ENCODE measurements at places on chromosomes 13 and 19.

DNA sequence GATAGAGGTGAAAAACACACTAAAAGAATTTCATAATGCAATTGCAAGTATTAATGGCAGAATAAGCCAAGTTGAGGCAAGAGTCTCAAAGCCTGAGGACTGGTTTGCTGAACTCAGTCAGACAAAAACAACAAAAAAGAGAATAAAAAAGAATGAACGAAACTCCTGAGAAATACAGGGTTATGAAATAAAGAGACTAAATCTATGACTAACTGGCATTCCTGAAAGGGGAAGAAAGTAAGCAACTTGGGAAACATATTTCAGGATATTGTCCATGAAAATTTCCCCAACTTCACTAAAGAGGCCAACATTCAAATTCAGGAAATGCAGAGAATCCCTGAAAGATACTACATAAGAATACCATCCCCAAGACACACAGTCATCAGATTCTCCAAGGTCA, 47.8 kb downstream of the UBL3 start:
- DNase-seq = no peak

DNA sequence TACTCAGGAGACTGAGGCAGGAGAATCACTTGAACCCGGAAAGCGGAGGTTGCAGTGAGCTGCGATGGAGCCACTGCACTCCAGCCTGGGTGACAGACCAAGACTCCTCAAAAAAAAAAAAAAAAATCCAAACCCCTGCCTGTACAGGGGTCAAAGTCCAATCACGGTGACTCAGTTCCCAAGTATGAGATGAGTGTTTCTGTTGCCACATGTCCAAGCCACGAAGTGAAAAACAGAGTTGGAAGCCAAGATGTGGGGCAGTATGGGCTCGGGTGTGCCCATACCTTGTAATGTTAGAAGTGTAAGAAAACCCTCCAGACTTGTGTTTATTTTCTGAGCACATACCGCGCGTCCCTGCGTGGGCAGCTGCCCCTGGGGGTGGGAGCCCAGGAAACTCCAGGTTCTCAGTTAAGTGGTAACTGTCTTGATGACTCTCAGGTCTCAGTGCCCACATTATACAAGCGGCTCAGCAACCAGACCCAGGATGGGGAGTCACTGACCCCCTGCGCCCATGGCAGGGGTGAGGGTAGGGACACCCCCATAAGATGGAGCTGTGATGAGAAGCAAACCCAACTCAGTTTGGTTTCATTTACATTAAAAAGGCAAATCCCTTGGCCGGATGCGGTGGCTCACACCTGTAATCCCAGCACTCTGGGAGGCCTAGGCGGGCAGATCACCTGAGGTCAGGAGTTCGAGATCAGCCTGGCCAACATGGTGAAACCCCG, 1.2 kb upstream of the GPX4 start:
- DNase-seq = no peak

DNA sequence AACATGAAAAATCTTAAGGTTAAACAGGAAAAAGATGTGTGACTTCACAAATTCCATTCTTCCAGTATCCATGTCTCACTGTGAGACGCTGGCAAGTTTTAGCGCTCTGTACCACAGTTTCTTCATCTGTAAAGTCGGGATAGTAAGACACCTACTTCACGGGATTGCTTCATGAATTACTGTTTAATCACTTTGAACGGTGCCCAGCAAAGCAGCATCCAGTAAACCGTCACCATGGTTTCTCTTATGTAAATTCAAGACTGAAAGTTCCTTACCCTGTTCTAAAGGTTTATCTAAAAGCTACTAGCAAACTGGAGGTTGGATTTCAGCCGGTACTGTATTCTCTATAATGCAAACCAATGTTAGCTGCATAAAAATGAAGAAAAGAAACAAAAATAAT, 53.5 kb downstream of the KATNAL1 start:
- no peak for DNase-seq

DNA sequence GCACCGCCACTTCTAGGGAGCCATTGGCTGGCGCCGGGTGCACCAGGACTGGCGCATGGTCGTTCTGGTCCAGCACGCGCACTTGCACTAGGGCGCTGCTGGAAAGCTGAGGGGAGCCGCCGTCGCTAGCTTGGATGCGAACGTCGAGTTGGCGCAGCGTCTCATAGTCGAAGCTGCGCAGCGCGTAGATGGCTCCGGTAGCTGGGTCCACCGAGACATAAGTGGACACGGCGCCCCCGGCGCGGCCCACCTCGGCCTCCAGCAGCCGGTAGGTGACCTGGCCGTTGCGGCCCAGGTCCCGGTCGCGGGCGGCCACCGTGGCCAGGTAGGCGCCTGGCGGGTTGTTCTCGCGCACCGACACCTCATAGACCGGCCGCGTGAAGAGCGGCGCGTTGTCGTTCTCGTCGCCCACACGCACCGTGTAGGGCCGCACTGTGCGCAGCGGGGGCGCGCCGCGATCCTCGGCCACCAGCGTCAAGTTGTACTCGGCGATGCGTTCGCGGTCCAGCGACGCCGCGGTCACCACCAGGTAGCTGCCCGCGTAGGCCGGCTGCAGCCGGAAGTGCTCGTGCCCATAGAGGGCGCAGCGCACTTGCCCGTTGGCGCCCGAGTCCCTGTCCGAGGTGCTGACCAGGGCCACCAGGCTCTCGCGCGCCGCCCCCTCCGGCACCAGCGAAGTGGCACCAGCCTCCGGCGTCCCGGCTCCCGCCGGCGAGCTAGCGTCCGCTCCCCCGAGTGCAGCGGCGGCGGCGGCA, 1.7 kb downstream of the PCDH8 start:
- DNase-seq = no peak

GRCh38 chr19:53908106-53908934, 758 bp upstream of the CACNG7 start:
- DNase-seq = no peak

- DNase-seq = no peak
Observed at GRCh38 chr19:30390356-30390988, 18.3 kb downstream of the ZNF536 start.

- no peak for DNase-seq
Observed at GRCh38 chr19:4877753-4878490, 10.5 kb upstream of the PLIN3 start.

DNA sequence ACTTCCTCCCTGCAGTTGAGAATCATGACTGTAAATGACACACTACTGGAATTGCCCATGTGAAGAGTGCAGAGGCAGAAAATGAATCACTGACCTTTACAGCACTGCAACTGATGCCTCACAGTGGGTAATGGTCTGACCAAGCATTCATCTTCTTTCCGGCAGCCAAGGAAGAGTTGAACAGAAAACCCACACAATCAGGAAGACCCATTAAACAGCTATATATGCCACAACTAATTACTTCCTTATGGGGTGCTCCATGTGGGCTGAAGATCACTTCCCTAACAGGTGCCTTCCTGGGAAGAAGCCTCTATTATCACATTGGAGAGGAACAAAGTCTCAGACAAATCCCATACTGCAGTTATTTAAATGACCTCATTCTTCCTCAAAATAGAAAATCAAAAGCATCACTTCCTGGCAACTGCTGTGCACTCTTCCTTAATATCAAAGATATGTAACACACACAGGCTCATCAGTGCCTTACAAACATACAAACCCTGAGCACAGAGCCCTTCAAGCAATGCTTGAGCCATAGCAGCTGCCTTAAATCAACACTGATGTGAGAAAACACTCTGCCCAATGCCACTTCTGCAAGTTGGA, 45.8 kb downstream of the RUBCNL start:
- DNase-seq = no peak

DNA sequence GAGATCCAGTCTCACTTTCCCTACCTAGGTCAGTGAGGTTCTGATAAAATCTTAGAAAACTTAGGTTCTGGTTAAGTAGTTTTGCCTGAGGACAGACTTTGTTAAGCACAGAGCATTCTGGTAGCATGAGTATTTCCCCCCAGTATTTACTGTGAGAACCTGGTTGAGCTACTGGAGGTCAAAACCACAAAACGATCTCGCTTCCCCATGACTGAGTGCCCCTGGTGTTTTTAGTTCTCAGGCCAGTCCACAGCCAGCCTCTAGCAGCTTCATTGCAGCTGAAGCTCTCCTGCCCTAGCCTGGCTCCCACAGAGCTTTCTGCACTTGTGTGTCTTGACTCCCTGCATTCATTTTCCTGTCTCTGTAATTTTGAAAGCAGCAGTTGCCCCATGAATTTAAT, 1138.2 kb downstream of the UQCRFS1 start:
- no peak for DNase-seq

DNA sequence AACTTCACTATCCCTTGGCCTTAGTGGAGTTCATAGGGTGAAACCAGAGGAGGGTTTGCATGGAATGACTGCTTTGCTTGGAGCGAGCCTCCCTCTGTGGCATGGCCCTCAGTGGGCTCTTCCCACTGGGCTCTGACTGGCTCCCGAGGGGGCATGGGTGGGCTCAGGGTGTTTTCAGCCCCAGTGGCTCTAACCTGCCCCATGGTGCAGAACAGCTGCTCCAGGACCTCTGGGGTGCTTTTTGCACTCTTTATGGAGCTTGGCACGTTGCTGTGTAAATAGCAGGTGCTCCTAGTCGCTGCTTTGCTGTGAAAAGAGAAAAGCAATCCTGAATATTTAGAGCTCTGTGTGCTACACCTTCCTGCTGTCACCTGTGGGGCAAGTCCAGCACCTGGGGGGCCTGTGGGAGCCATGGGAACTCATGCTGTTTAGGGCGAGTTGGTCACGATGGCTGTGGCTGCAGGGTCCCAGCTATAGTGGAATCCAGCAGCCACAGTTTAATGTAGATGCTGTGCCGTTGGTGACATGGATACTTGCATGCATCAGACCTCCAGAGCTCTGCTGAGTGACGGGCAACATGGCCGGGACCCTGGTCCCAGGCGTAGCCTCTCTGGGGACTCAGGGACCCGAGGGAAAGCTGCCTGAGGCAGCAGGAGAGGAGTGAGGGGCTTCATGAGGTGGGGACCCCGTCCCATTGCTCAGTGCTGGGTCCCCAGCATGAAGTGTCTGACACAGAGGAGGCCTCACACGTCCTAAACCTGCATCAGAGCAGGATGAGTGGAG, 14.3 kb upstream of the MCF2L start:
- DNase-seq = no peak

- DNase-seq = no peak
Observed at GRCh38 chr19:20607943-20608342, 42.4 kb upstream of the ZNF737 start.

DNA sequence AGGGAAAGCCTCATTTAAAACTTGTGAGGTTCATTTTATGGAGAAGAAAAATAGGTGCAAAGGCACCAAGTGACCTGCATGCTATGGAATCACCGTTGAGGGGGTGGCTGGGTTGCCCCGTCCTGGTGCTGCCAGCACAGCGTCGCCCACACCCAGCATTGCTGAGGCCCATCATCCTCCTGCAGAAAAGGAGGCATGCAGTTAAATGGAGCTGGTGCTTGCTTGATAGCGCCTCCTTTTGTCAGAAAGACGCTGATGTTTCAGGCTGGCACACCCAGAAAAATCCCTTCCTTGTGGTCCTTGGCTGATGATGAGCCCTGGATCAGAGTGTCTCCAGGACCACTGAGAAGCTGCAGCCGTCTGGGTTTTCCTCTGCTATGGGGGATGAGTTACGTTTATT, 36.9 kb downstream of the DHRS12 start:
- DNase-seq = no peak

- no peak for DNase-seq
Observed at GRCh38 chr13:97005625-97006262, 11.5 kb upstream of the OXGR1 start.

DNA sequence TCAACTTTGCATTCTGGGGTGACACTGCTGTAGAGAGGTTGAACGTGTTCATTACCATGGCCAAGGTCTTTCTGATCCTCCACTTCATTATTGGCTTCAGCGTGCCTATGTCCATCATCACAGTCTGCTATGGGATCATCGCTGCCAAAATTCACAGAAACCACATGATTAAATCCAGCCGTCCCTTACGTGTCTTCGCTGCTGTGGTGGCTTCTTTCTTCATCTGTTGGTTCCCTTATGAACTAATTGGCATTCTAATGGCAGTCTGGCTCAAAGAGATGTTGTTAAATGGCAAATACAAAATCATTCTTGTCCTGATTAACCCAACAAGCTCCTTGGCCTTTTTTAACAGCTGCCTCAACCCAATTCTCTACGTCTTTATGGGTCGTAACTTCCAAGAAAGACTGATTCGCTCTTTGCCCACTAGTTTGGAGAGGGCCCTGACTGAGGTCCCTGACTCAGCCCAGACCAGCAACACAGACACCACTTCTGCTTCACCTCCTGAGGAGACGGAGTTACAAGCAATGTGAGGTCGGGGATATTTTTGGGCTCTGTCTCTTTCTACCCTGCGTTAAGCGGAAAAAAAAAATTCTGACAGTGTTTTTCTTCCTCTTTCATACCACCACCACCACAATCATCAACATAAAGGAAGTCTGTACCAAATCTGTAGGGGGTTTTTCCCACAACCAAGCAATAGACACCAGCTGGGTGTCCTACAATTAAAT, 29.5 kb downstream of the FPR3 start:
- no peak for DNase-seq

GRCh38 chr13:99211421-99212035, 10.9 kb downstream of the UBAC2 start:
- DNase-seq = no peak

GRCh38 chr19:49749771-49750170, 13.3 kb downstream of the TSKS start:
- no peak for DNase-seq

DNA sequence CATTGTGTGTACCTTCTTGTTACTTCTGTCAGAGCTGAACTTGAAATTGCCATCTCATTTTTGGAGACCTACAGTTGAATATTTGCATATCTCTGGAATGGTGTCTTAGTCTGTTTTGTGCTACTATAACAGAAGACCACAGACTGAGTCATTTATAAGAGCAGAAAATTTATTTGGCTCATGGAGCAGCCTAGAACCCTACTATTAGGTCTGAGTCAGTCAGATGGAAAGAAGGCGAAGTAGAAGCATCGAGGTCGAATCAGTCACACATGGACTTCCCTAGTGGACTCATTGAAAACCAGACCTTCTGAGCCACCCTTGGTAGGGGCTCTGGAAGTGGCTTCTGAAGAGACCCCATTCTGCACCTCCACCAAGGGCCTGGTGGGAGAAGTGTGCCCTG, 33.9 kb upstream of the TPT1 start:
- DNase-seq = no peak

DNA sequence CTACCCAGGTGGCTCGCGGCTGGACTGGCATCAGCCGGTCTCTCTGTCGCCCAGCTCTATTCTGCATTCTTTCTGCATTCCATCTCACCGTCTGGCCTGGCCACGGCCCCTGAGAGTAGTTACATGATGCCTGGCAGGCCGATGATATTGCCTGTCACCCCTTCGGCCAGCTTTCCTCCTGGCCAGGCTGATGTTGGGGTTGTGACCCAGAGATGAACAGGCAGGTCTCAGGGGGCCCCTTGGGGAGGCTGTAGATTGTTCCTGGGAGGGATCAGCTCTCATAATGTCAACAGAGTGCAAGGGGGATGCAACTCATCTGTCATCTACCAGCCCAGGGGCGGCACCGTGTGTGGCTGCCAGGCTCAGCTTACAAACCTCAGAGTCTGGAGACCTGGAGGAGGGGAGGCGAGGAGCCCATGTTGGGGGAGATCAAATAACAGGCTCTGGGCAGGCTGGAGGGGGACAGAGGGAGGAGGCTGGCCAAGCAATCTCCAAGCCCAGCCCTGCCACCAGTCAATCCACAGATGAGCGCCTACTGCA, 13.6 kb upstream of the FBXO17 start:
- DNase-seq = no peak
